ENCODE measurements at places on chromosomes 3 and 15.

GRCh38 chr3:30933478-30934207 is 39.2 kb upstream of the GADL1 start:
- no peak for DNase-seq

DNA sequence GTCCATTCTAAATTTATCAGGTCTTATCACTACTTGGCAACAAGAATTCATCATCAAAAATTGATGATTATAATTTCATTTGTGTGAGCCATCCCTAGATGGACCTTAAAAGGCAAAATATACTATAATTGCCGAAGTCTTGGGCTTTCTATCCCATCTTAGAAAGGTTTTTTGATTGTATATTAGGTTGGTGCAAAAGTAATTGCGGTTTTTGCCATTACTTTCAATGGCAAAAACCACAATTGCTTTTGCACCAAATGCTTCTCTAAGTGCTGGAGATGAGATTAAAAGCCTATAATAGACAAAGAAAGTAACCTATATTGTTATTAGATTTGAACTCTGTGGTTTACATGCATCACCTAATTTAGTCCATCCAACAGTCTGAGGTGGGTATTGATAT is 612.9 kb downstream of the ZNF385D start:
- no peak for DNase-seq

GRCh38 chr3:56939834-56940233 is 120.6 kb upstream of the SPATA12 start:
- DNase-seq = no peak

GRCh38 chr3:62529230-62529629 is 155.9 kb upstream of the FEZF2 start:
- no peak for DNase-seq

DNA sequence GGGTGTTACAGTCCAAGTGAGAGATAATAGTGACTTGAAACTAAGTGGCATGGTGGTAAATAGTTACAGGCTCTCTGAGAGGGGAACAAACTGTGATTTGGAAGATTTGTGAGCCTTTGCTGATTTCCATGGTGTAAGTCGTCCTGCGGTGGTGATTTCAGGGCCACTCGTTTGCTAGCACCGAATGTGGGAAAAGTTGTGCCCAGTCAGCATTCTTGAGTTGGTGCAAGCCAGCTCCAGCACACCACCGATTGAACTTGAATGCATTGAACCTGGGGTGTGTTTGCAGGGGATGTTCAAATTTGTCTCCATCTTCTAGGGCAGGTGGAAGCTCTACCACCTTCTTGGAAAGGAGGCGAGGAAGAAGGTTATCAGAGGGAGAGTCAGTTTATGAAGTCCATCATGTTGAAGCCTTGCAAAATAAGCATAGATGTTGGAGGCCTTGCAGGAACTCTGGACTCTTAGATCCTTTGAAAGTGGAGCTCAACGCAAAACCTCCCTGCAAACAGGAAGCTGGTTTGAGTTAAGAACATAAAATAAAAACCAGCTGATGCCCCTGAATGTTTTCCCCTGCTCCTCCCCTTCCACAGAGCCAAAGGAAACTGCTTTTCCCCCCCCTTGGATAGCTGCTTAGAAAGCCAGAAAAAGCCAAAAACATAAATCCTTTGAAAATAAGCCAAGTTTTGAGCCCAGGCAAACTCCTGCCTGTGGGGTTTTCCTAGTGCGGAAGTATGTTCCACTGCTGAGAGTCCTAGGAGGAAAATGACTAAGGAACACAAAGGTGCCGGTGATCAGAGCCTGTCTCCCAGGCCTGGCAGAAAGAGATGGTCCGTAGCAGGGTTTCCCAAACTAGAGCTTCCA is 21.9 kb downstream of the MAPKBP1 start:
- no peak for DNase-seq

- DNase-seq = no peak
Measured at GRCh38 chr15:73931441-73931840, 5.2 kb downstream of the LOXL1 start.

DNA sequence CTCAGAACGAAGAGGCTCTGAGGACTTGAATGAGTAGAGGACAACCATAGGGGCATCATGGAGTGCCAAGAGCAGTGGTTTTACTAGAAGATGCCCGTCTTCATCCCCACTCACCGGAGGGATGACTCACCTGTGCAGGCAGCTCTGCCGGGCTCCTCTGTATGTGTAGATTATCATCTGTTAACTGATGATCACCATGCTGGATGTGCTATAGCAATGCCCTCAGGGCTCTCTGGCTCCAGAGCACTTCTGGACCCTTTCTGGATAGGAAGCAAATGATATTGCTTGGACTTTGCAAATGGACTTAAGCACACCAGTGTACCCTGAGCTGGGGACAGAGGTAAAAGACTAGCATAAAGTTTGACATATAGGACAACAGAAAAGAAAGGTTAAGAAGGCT is 10.2 kb upstream of the TGFBR2 start:
- no peak for DNase-seq

DNA sequence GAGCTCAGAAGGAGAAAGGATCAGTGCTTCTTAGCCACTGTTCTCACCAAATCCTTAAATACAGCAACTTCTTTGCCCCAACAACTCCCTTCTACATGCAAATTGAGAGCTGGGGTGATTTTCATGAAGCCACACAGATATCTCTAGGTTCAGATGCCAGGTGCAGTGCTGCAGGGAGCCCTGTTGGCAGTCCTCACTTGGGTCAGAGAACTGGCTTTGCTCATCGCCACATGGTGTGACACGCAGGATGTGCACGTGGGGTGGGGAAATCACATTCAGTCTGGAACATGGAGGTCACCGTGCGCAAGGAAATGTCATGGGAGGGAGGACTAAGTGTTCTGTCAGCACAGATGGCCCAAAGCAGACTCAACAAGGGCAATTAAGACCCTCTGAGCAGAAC is 103.8 kb downstream of the WDR76 start:
- DNase-seq = no peak

DNA sequence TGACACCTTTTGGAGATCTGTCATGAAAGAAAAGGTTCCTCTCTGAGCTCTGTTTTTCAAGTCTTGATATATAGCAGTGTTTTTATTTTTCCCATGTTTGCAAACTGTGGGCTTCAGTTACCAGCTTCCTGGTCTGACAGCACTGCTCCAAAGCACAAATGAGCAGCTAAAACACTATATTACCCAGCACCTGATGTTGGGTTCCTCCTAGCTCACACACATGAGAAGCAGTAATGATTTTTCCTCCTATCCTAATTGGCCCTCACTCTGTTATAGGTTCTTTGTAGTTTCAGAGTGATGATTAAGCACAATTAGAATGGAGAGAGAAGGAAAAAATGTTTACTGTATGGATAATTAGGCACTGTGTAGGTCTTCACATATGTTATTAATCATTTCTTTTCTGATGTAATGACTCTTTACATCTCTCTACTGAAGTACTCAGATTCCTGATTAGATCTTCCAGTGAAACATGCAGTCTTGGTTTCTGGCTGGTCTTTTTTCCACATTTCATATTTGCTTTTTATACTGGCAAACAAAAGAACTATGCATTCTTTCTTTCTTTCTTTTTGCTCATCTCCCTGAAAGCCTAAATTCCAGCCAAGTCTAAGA is 939.7 kb downstream of the NSUN3 start:
- DNase-seq = no peak

GRCh38 chr15:94930960-94931359 is 699.6 kb downstream of the MCTP2 start:
- DNase-seq = no peak

GRCh38 chr15:78620527-78621421 is at the start of gene CHRNA3:
TSS of gene CHRNA3 (minus strand) at chr15:78620996. CDS start at chr15:78620794, 202 bp downstream.
- no peak for DNase-seq

GRCh38 chr3:194196876-194197275 is 60.9 kb downstream of the HES1 start:
- no peak for DNase-seq

DNA sequence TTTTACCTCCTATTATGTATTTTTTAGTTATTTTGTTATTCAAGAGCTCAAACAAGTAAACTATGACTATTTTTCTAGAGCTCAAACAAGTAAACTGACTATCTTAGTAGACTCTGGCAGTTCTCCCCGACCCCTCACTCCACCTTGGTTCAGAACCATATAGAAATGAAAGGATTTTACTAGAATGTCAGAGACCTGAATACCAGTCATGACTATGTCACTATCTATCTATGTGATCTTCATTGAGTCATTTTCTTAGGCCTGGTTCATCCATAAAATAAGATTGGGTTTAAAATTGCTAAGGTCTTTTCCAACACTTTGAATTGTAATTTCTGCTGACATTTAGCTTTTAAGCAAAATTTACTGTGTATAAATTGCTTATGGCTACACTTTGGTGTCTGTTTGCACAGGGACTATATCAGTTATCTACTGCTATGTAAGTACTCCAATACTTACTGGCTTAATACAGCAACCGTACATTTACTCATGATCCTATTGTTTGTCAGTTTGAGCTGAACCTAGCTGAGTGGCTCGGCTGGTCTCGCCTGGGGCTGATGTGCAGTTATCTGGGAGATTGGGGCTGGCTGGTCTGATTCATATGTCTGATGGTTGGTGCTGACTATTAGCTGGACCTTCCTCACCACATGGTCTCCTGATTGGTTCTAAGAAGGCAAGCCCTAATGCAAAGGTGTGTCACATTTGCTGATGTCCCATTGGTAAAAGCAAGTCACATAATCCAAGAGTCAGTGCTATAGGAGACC is 37.0 kb downstream of the RASA2 start:
- DNase-seq = no peak

DNA sequence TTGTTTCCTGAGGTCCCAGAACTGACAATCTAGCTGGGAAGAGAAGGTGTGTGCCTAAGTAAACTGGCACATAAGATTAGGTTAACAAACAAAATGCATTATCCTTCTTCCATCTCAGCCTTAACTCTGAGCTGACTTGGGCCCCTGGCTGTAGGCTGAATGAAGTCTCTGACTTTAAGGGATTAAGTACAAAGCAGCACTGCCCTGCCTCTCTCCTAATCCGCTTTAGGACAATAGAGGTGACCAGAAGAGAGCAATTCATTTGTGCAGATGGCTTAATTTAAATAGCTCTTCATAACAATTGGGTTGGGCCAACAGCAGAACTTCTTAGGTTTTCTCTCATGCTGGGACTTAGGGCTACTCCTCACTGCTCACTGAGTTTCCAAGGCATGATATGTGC is 181.6 kb upstream of the SOX14 start:
- no peak for DNase-seq

GRCh38 chr15:96746665-96747064 is 416.2 kb downstream of the NR2F2 start:
- no peak for DNase-seq

DNA sequence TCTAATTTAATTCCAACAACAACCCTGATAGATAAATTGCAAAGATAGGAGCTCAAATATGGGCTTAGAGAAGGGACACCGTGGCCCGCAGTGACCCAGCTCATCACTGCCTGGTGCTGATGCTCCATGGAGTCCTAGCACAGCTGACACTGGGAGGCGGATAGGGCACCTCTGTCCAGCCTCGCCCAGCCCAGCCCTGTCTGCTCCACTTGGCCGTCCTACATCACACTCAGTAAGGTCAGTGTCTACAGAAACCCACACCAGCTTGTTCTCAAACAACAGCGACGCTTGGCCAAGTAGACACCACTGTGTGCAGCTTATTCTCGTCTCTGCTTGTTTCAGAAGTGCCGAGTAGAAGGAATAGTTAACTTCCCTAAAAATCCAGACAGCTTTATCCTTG is 33.9 kb downstream of the GABRB3 start:
- DNase-seq = no peak

DNA sequence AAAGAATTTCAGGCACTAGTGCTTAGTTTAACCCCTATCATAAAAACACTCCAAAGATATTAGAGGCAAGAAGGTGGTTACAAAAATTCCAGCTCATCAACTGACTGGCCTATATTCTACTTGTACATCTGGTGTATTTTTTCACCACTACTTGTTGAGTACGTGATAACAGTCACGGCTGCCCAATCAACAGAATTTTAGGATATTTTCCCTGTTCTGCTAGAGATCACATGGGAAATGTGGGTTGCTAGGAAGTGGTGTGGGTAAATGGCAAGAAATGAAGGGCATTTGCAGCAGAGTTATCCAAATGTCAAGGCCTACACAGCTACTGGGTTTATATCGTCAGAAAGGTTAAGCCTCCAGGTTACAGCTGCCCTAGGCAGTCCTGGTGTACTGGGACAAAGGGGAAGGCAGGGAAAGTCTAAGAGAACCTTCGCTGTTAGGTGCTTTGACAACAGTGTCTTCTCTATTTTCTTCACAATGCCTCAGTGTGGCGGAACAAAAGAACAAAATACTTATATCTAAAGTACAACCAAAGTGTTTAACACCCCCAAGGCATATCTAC is 81.9 kb downstream of the FMN1 start:
- DNase-seq = no peak

GRCh38 chr15:27638958-27639357 is 460.2 kb downstream of the OCA2 start:
- no peak for DNase-seq

DNA sequence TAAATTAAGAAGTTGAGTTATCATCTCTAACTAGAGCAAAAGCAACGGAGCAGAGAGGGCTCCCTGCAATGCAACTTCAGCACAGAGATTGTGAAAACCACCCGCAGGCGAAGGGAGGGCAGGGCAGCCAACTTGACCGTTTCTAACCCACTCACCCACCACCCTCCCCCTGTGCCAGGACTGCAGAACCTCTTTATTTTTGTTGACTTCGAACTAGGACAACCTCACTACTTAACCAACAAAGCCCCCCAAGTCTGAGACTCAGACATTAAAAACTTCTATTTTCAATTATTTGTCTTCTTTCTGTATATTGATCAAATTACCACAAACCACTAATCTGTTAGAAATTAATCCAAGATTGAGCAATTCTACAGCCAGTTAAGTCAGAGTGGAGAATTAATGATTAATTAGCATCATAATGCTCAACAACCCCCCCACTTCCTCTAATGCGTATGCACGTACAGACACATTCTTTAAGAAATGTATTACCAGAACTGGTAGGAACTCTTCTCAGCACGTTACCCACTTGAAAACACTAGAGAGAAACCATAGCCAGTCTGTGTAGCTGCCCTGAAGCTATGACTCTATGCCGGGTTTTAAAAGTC is 2.0 kb downstream of the MGLL start:
- no peak for DNase-seq

- no peak for DNase-seq
Measured at GRCh38 chr3:120153294-120153693, 59.0 kb upstream of the GSK3B start.

- DNase-seq = peak; percentile 37
Measured at GRCh38 chr15:55108858-55109518, 87.8 kb downstream of the RSL24D1 start.

GRCh38 chr15:68526269-68526668 is 52.5 kb upstream of the CORO2B start:
- DNase-seq = no peak

DNA sequence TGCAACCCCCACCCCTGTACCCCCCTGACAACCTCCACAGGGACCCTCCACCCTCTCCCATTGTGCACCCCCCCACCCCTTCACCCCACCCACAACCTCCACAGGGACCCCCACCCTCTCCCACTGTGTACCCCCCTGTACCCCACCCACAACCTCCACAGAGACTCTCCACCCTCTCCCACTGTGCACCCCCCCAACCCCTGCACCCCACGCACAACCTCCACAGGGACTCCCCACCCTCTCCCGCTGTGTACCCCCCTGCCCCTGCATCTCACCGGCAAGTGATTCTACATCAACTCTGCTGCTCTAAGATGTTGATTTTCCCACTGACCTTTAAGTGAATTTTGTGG is 51.5 kb upstream of the RPL32 start:
- no peak for DNase-seq

GRCh38 chr15:53457479-53457878 is 302.0 kb downstream of the WDR72 start:
- no peak for DNase-seq

GRCh38 chr15:62494197-62494596 is 329.1 kb upstream of the C2CD4B start:
- DNase-seq = no peak

- no peak for DNase-seq
Measured at GRCh38 chr3:127135241-127136023, 57.5 kb upstream of the PRR23E start.
